ENCODE measurements at places on chromosomes 2 and 18. TPM values are rescaled to one million over a fixed set of nuclear protein-coding genes. Genes with fewer than 3 reads are reported as not detected.

- no peaks in the 10 kb centered on the region for H3K27me3 ChIP-seq
- no peak overlapping the region for H3K4me3 ChIP-seq
- peaks cover 11% of the 10 kb centered on the region for H3K4me1 ChIP-seq
- no peaks in the 10 kb centered on the region for H3K36me3 ChIP-seq
These were observed 80.8 kb downstream of the TGIF1 start for GRCh38 chr18:3530807-3531206.

DNA sequence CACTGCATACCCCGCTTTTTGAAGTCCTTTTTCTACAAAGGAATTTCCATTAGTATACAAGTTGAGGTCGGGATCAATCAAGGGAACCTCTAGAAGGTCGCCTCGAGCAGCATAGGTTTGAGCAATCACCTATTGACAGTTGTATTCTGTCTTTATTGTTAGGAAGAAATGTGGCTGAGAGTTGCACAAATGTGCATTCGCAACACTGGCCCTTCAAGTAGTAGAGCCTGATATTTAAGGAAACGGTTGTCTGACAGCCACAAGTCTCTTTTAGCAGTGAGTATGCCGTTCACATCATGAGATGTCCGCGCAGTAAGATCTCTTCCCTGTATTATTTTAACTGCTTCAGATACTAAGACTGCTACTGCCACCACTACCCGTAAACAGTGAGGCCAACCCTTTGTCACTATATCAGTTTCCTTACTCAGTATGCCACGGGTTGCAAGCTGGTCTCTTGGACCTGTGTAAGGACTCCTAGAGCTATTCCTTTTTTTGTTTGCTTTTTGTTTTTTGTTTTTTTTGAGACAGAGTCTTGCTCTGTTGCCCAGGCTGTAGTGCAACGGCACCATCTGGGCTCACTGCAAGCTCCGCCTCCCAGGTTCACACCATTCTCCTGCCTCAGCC lies 10.0 kb upstream of the STARD7 start:
- DNase-seq: no peak
- no peaks in the 10 kb centered on the region for H3K4me1 ChIP-seq
- no peaks in the 10 kb centered on the region for H3K27me3 ChIP-seq

DNA sequence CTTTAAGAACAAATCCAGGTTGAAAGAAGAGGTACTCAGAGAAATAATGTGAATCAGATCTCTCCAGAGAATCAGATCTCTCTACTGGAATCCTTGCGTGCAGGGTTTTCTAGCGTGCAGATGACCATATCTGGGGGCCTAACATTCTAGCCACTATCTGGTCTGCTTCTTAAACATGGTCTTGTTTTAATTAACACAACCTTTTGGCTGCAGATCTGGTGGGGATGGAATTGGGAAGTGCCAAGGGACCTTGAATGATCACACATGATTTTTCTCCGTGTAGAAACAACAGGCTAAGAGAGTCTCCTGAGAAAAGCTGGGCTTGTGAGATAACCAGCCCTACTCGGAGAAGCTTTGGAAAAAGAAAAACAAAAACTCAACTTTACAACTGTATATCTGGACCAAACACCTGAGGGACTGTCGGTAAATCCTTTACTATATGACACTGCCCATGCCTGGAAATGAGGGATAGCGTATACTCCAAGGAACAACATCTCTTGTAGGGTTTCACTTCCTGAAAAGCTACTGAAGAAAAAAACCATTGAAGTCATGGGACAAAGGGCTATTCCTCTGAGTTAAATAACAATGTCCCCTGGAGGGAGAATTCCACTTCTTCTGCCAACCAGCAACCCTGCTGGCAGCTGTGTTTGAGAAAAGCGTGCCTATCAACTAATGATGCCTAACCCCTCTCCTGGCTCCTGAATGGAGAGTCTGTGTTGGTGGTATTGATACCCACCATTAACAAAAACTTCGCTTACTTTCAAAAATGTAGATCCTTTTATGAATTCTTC lies 171.0 kb upstream of the REV1 start:
- H3K27ac ChIP-seq: no peak overlapping the region
- H3K4me1 ChIP-seq: no peaks in the 10 kb centered on the region

DNA sequence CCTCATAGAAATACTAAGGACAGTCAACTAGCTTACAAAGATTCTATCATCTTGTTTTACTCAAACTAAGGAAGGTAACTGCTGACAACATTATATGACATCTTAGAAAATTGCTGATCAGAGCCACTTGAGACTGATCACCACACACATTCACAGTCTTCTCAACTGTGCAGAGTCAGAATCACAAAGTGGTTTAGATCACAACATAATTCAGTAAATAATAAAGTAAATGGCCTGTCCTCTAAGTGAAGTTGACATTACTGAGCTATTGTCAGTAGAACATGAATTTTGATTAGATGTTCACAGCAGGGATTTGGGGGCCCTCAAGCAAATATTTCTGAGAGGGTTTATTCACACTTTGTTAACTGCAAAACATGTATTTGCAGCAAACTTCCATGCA lies 28.5 kb downstream of the NOL4 start:
- H3K36me3 ChIP-seq: no peaks in the 10 kb centered on the region
- H3K27ac ChIP-seq: no peak overlapping the region
- no peak overlapping the region for H3K4me3 ChIP-seq
- no peak for DNase-seq
- H3K27me3 ChIP-seq: no peaks in the 10 kb centered on the region

GRCh38 chr2:240419271-240419670 lies 16.2 kb upstream of the GPC1 start:
- no peaks in the 10 kb centered on the region for H3K4me1 ChIP-seq
- no peaks in the 10 kb centered on the region for H3K27me3 ChIP-seq
- peaks cover 2% of the 10 kb centered on the region for H3K36me3 ChIP-seq
- no peak overlapping the region for H3K4me3 ChIP-seq
- no peak for DNase-seq

GRCh38 chr2:26890341-26891000 lies 42.5 kb downstream of the DPYSL5 start:
- H3K4me1 ChIP-seq: no peaks in the 10 kb centered on the region
- no peak for DNase-seq
- no peak overlapping the region for H3K4me3 ChIP-seq
- H3K27ac ChIP-seq: no peak overlapping the region
- no peaks in the 10 kb centered on the region for H3K36me3 ChIP-seq

- H3K4me1 ChIP-seq: no peaks in the 10 kb centered on the region
- peaks cover 4% of the 10 kb centered on the region for H3K36me3 ChIP-seq
- H3K27ac ChIP-seq: no peak overlapping the region
- H3K4me3 ChIP-seq: no peak overlapping the region
- H3K27me3 ChIP-seq: peaks cover 37% of the 10 kb centered on the region
These were observed 81.1 kb upstream of the GLI2 start for GRCh38 chr2:120654381-120655134.

The NEURL3 gene
- total RNA-seq: 0.41 TPM

The UGT1A9 gene
- not detected for total RNA-seq

The CELF4 gene
- total RNA-seq: not detected

The SLC4A5 gene
- 2.7 TPM for total RNA-seq

The AQP12A gene
- total RNA-seq: not detected

Measured in activated CD4-positive, alpha-beta T cell treated with anti-CD3 and anti-CD28 coated beads for 36 hours (primary cell).